GM20000 (cell line): ENCODE measurements at places on chromosomes 7 and 10.

- no peak for DNase-seq
Observed at GRCh38 chr10:74890460-74890859, 64.1 kb downstream of the KAT6B start.

GRCh38 chr7:1965579-1966294 is 267.0 kb downstream of the MAD1L1 start:
- DNase-seq = no peak

DNA sequence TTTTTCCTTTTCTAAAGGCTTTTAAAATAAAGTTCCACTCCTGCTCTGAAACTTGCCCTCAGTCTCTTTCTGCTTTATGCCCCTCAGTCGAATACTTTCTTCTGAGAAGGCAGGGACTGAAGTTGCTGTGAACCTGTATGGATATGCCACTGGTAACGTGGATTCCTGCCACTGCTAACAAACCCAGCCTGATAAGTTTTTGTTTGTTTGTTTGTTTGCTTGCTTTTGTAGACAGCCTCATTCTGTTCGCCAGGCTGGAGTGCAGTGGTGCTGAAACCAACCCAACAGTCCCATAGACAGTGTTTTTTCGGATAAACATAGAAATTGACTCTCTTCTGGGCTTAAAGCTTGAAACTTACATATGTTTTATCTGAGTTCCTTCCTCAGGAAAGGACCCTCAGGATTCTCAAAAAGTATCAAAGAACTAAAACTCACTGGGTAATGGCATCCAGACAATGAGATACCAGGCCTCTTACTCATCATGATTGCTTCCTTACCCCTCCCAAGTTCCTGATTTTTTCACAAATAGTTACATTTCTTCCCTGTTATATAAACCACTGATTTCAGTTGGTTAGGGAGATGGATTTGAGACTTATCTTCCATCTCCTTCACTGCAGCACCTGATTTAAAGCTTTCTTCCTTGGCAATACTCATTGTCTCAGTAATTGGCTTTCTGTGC is 273.6 kb downstream of the SDHAF3 start:
- DNase-seq = no peak

GRCh38 chr7:121546632-121547543 is 150.8 kb upstream of the FAM3C start:
- no peak for DNase-seq

GRCh38 chr10:35635576-35635975 is 6.5 kb downstream of the FZD8 start:
- peak; percentile 68 for DNase-seq

GRCh38 chr10:76191336-76191735 is 759.9 kb downstream of the LRMDA start:
- no peak for DNase-seq

DNA sequence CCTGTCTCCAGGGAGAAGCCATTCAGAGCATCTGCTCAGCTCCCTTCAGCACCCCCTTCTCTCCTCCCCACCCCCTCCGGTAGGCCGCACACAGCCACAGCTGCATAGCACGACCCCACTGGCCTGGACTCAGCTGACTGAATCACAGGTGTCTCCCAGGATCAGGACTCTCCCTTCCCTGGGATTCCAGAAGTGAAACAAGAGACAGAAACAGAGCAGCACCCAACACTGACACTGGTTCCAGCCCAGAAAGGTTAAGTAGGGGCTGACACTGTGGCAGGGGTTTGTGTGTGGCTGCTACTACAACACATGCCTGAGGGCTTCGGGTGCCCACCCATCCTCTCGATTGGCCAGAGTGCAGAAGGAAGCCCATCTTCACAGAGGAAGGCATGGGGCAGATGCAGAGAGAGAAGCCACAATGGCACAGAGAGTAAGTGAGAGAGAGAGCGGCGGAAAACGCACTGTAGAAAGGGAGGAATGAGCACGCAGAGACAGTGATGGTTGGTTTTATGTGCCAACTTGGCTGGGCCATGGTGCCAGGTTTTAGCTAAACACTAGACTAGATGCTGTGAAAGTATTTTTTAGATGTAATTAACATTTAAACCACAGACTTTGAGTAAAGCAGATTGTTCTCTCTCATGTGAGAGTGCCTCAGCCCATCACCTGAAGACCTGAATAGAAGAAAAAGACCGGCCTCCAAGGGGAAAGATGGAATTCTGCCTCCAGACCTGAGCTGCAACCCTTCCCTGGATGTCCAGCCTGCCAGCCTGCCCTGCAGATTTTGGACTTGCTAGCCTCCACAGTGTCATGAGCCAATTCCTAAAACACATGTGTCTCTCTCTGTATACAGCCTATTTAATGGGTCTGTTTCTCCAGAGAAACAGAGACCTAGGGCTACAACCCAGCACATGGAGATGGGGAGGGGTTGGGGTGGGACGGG is 107.5 kb downstream of the GRB10 start:
- no peak for DNase-seq

DNA sequence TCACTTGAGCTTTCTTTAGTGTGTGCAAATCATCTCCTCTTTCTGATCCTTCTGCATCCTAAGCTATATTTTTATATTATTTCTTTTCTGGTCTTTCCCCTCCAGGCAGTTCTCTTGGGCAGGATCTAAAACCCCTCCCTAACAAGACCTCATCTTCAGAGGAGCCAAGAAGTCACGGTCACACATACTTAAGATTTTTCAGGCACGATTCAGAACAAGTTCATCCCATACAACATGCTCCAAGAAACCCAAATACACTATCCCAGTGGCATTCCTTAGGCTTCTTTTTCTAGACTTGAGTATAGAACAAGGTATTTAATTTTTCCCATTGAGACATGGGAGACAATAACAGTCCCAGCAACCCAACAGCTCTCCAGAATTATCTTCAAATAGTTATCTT is 1251.5 kb downstream of the DNAJB9 start:
- DNase-seq = no peak

DNA sequence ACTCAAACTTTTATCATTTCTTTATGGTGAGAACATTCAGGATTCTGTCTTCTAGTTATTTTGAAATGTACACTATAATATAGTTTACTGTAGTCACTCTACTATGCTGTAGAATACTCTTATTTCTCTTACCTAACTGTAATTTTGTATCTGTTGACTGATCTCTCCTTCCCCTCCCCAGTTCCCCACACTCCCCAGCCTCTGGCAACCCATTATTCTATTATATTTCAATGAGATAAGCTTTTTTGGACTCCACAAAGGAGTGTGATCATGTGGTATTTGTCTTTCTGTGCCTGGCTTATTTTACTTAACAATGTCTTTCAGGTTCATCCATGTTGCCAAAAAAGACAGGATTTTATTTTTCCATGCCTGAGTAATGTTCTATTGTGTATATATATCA is 71.4 kb upstream of the DYNC1I1 start:
- no peak for DNase-seq

- DNase-seq = no peak
Observed at GRCh38 chr10:128563387-128563786, 437.2 kb upstream of the MKI67 start.

GRCh38 chr7:81626008-81626407 is 143.8 kb downstream of the HGF start:
- no peak for DNase-seq

DNA sequence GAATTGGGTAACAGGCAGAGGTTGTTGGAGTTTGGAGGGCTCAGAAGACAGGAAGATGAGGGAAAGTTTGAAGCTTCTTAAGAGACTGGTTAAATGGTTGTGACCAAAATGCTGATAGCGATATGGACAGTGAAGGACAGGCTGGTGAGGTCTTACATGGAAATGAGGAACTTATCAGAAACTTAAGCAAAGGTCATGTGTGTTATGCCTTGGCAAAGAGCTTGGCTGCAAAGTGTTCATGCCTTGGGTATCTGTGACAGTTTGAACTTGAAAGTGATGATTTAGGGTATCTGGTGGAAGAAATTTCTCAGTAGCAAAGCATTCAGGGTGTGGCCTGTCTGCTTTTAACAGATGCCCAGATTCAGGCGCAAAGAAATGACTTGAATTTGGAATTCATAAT is 64.5 kb upstream of the EEPD1 start:
- no peak for DNase-seq

DNA sequence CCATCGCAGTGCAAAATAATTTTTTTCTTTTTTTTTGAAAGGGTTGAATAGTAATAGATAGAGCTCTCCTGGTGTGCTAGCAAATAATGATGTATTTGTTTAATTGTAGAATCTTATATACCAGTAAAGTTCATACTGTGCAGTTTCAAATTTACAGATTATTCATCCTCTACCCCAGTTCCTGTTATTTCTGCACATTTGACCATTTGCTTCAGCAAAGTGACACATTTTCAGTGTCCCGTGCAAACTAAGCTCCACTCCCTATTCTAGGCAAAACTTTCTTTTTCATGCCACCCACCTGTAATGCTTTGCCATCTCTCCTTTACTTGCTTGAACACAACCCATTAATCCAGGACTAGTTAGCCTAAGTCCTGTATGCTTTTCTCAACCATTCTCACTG is 43.0 kb downstream of the SHOC2 start:
- DNase-seq = no peak

- no peak for DNase-seq
Observed at GRCh38 chr7:28315565-28316410, 96.5 kb upstream of the CREB5 start.

DNA sequence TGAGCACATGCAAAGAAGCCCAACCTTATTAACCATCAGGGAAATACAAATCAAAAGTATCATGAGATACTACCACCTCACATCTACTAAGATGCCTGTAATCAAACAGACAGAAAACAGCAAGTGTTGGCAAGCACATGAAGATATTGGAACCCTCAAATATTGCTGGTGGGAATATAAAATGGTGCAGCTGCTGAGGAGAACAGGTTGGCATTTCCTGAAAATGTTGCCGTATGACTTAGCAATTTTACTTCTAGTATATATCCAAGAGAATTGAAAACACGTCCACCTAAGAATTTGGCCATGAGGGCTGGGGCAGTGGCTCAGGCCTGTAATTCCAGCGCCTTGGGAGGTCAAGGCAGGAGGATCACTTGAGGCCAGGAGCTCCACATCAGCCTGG is 39.4 kb upstream of the TNRC18 start:
- DNase-seq = no peak

GRCh38 chr7:126803060-126803665 is 449.6 kb downstream of the GRM8 start:
- DNase-seq = peak; percentile 82

- peak; percentile 55 for DNase-seq
Observed at GRCh38 chr7:24727154-24728120, 29.8 kb downstream of the GSDME start.

DNA sequence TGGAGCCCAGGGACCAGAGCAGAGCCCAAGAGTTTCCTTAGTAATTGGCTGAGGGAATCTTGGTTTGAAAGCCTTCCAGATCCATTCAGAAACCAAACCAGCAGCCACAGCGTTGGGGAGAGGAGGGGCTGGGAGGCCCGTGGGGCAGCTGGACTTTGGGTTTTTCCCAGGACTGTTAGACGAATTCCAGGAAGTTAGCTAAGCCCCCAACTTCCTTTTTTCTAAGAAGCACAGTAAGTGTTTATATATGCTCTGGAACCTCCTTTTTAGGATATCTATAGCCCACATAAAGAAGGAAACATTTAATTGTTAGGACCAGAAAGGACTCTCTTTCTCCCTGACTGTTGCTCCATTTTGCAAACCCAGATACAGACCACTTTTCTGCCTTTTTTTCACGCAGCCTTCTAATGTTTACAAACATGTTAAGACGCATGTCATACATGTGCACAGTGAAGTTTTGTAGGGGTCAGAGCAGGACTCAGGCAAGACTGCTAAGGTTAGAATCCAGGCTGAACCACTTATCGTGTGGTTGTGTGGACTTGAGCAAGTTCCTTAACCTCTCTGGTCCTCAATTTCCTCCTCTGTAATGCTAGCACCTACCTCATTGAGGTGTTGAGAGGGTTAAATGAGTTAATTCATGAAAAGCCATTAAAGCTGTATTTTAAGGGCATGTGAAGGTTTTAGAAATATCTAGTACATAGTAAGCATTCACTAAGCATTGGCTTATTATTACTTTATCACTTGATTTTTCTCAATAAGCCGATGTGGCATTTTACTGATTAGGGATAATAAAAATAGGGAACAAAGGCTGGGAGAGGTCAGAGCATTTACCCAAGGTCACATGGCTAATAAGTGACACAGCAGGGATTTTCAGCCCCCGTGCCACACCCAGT is 42.4 kb downstream of the TBATA start:
- no peak for DNase-seq

- DNase-seq = no peak
Observed at GRCh38 chr7:21996641-21997040, 50.9 kb upstream of the CDCA7L start.

- DNase-seq = no peak
Observed at GRCh38 chr10:14391342-14391741, 60.6 kb upstream of the FRMD4A start.

GRCh38 chr10:98611436-98611835 is 164.7 kb upstream of the HPS1 start:
- no peak for DNase-seq

- no peak for DNase-seq
Observed at GRCh38 chr7:157787275-157787701, 450.5 kb downstream of the DNAJB6 start.

DNA sequence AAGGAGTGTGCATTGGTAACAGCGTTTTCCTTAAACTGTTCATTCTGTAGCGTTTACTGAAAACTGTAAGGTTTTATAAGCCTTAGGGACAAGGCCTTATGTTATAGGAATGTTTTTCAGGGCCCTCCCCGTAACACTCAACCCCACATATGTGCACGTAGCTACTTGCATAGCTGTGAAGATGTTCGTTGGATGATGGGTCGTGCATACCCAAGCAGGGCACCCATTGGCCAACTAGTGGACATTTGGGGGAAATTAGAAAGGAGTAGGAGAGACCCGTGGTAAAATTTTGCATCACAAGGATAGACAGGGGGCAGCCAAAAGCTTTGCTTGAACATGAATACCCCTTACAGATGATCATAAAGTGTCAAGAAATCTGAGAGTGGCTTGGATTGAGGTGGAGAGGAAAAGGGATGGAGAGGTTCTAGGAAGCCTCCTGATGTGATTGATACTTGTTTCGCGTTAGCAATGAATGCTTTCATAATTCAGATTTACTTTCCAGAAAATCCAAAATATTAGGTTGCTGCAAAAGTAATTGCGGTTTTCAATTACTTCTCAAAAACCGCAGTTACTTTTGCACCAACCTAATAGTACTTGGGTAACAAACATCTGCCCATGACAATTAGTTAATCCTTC is 878 bp downstream of the SEC61A2 start:
- peak; percentile 73 for DNase-seq

DNA sequence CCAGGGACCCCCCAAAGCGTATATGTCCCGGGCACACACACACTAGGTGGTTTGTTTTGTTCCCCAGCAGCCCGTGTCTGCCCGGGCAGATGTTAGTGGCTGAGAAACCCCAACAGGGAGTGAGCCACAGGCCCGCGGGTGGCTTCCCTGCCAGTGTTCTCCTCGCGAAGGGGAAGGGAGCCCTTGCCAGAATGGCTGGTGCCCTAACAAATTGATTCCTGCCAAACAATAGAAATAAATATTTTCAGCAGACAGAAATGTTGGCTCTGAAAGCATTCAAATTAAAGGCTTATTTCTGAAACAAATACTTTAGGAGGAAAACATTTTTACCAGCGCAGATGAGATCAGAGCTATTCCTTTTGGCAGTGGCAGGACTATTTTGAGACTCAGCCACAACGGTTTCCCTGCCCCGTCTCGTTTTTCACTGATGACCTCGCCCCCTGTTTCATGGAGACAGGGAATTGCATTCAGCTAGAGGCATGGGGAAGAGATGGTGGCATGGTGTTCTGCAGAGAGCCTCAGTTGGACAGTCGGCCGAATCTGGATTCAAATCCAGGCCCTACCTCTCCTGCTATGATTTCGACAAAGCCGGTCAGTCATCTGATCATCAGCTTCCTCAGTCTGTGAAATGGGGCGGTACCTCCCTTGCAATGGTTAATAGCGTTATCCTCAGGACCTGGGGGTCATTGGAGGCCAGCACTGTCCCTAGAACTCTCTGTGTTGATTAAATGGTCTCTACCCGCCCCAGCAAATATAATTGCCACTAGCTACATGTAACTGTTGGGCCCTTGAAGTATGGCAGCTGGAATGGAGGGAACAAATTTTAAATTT is 84.5 kb downstream of the CUX1 start:
- no peak for DNase-seq
